ENCODE measurements at places on chromosomes 12 and 14.

DNA sequence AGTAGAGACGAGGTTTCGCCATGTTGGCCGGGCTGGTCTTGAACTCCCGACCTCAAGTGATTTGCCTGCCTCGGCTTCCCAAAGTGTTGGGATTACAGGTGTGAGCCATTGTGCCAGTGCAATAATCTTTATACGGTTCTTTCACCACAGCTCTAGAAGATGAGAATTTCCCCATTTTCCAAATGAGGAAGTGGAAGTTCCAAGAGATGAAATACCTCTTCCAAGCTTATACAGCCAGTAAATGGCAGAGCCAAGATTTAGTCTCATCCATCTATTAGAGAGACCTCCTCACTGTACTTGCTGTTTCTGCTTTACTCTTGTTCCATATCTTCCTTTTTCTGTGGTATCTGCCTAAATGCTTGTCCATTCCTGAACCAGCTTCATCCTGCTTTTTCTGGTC, 3.1 kb upstream of the LMNTD1 start:
- no peak for DNase-seq

DNA sequence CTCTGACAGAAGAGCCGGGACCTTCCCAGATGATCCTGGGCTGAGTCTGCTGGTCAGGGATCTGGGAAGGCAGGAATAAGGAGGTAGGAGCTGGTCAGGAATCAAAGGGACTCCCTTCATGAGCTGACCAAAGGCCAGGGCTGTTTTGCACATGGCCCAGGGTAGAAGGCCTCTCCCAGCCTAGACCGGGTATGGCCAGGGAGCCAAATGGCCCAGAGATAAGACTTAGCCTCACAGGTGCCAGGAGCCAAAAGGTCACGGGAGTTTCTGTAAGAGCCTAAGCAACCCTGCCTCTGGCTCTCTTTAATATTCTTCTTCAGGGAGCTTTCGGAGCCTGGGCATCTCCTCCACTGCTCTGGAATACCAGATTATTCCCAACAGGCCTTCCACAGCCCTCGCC, 191.3 kb upstream of the PWP1 start:
- DNase-seq, result no peak

DNA sequence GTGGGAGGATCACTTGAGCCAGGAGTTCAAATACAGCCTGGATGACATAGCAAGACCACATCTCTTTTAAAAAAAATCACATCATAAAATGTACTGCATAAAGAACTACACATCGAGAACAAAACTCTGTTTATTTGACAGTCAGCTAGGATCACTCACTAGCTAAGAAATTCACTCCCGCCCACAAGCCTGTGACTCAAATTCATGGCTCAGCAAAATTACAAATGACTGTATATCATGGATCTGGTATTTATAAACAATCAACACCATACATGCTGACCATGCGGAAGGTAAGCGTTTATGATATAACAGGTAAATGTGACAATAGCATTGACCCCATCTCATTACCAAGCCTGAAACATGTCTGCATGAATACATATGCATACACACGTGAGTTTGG, 206.5 kb downstream of the EFCAB11 start:
- DNase-seq, result peak; percentile 28

DNA sequence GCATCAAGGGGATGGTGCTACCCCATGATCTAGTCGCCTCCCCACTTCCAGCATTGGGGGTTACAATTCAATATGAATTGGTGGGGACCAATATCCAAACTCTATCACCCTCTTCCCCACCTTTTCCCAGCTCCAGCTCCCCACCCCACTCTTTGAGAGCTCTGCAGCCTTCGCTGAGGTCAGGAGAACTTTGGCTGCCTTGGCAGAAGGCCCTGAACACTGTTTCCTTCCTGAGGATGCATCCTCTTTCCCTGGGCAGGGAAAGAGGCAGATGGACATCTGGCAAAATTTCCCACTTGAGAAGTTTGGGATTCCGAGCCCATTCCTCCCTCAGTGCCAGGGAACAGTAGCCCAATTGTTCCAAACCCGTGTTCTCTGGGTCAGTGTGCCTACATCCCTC, 169.1 kb downstream of the TSPAN9 start:
- DNase-seq, result no peak

- DNase-seq, result no peak
Observed at GRCh38 chr12:68844788-68845695, 37.1 kb downstream of the MDM2 start.

GRCh38 chr12:75738486-75738885, 227.1 kb upstream of the KRR1 start:
- peak; percentile 71 for DNase-seq

- no peak for DNase-seq
Observed at GRCh38 chr14:26163761-26164160, 434.1 kb downstream of the NOVA1 start.

GRCh38 chr12:15474766-15475165, 152.5 kb downstream of the PTPRO start:
- DNase-seq, result no peak

- no peak for DNase-seq
Observed at GRCh38 chr14:50544911-50545310, 12.5 kb upstream of the MAP4K5 start.

GRCh38 chr12:89544681-89545184, 18.9 kb upstream of the POC1B start:
- DNase-seq, result no peak

GRCh38 chr12:84644908-84645307, 267.7 kb downstream of the SLC6A15 start:
- no peak for DNase-seq

GRCh38 chr12:104131609-104132008, 6.4 kb downstream of the NFYB start:
- DNase-seq, result no peak

GRCh38 chr12:53252349-53252916, 15.7 kb upstream of the ESPL1 start:
- no peak for DNase-seq

Measured in stimulated activated CD4-positive, alpha-beta T cell treated with anti-CD3 and anti-CD28 coated beads, Interleukin-4, amount 100 ng/mL, for 24 hours (primary cell).